ENCODE measurements at places on chromosomes 6 and 20.

DNA sequence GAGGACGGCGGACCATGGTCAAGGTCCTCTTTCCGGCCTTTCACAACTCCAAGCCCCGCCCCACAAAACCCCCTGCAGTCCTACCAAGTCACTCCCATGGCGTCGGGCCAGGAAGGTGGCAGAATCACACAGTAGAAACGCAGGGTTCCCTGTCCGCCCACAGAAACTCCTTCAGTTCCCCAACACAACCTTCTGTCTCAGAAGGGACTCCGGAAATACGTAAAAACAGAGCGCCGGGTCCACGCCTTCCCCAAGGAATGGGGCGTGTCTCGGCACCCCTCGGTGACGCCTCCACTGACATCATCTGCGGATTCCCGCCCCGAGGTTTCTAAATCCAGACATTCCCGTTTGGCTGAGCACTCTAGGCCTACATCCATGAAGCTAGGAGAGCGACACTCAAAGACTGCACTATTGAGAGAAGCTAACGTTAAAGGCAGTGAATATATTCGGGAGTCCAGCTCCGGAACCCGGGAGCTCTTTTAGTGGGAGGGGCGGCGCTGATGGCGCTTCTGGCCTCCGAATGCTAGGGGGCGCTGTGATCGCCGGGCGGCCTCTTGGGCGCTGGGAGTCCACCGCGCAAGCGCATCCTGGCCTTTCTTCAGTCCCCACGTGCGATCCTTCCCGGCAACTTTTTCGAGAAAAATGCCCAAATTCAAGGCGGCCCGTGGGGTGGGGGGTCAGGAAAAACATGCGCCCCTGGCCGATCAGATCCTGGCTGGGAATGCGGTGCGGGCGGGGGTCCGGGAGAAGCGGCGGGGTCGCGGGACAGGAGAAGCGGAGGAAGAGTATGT is at the start of the genes BYSL and MED20:
BYSL (plus strand) TSS at position 579 of the 791 bp plus-strand sequence; CDS start at position 643, 64 bp downstream.
MED20 (minus strand) TSS at position 219 of the 791 bp plus-strand sequence; CDS start at position 98, 121 bp downstream.
- peak; percentile 97 for DNase-seq

- DNase-seq = no peak
These were observed 18.2 kb downstream of the ADA start for GRCh38 chr20:44633187-44633810.

GRCh38 chr6:51528556-51528955 is 558.9 kb downstream of the PKHD1 start:
- DNase-seq = no peak

- no peak for DNase-seq
These were observed 173.8 kb downstream of the PTPRK start for GRCh38 chr6:128346569-128346968.
